ENCODE measurements at places on chromosomes 11 and 22.

DNA sequence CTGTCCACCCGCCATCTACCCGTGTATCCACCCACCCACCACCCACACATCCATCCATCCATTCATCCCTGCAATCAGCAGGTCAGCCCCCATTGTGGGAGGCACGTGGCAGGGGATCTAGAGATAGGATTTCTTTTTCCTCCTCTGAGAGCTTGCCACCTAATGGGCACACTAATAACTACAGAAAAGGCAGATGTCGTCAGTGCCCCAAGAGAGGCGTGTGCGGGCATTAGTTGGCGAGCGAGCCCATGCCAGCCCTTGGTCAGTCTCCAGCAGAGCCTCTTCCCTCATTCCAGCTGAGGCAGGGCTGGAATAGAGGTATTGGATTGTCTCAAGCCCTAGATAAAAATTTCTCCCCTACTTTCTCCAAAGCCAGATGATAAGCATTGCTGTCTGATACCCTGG, 9.7 kb downstream of the USP2 start:
- DNase-seq = peak; percentile 69

- DNase-seq = peak; percentile 11
Observed at GRCh38 chr11:61293867-61294716, 1.0 kb downstream of the VWCE start.

DNA sequence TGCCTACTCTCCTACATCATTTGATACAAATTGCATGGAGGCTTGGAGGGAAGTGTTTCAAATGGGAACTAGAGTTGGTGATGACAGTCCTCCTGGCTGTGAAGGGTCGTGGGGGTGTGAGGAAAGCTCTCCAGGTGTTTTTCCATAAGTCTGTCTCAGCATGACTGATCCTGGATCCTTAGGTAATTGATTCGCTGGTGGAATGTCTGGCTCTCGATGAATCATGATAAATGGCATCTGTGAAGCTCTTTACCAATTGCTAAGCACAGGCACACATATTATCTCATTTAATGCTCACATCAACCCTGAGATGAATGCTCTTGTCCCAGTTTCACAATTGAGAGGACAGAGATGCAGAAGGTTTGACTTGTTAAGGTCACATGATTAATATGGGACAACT, 107.5 kb downstream of the PKNOX2 start:
- DNase-seq = no peak

DNA sequence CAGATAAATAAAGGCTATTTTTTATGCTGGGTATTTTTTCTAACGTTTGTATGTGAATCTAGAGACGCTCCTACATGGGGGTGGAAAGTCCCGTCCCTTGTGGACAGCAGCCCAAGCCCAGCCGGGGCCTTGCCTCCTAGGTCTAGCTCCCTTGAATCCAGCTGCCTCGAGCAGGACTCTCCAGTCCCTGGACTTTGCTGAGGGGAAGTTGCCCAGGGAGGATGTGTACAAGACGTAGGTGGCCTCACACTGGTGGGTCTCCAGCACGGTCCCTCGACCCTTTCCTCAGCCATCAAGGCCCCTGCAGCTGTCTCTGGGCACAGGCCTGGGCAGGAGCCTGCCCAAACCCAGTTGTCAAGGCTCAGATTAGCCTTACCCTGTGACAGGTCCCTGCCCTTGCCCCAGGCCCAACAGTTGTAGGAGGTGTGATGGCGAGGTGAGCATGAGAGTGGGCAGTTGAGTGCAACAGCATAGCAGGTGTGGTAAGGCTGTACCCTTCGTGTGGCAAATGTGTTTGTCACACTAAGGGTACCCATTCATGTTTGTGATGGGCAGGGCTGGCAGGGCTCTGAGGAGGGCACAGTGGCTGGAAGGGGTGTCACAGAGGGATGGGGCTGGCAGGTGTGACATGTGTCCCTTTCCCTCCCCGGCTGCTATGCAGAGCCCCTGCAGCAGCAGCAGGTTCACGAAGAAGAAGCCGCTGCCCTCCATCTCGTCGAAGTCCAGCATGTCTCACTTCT, 3.4 kb downstream of the CCDC116 start:
- no peak for DNase-seq

DNA sequence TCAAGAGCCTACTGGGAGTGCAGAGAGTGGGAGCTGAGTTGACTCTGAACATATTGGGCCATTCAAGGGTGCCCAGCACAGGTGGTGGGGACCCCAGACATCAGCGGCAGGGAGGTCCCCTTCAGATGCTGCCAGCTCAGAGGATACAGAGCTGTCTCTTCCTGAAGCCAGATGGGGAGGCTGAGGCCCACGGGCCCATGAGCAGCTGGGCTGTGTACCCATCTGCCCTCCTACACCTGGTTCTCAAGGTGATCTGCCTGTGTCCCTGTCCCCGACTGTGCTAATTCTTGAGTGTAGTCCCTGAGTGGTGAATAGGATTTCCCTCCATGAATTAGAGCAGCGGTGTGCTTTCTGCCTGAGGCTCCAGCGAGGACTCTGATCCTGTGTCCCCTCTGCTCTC, 76.3 kb downstream of the MICAL2 start:
- peak; percentile 36 for DNase-seq

DNA sequence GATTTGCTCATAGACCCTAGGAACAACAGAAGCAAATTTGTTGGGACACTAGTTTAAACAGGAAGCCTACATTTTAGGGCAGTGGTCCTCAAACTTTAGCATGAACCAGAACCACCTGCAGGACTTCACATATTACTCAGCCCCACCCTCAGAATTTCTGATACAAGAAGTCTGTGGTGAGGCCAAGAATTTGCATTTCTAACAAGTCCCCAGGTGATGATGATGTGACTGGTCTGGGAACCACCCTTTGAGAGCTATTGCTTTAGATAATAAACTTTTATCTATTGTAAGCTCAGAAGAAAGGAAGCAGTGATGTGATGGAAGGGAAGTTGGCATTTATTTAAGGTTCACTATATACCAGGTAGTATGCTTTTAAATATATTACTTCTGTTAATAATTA, 194.0 kb downstream of the FAM181B start:
- no peak for DNase-seq

DNA sequence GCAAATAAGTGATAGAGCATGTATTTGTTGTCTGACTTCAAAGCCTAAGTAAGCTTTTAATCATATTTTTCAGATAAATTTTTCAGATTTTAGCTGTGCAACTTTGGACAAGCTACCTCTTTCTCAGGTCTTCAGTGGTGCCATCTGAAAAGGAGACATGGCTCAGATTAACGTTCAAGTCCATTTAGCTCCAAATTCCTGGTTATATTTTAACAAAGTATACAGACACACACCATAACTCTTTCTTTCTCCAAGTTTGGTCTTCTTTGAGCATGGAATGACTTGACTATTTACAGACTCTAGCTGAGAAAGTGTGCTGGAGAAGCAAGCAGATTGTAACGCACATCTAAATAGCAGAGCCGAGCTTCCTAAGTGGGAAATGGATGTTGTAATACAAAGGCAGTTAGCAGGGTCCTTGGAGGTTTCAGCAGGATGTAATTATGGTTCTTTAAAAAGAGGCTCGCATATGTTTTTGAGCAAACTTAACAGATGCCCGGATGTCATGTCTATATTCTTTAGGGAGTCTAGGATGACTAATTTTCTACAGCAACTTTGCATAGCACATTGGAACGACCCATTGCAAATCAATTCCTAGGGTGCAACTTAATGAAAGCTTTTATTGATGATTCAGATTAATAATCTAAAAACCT, 128.1 kb upstream of the E2F8 start:
- no peak for DNase-seq

DNA sequence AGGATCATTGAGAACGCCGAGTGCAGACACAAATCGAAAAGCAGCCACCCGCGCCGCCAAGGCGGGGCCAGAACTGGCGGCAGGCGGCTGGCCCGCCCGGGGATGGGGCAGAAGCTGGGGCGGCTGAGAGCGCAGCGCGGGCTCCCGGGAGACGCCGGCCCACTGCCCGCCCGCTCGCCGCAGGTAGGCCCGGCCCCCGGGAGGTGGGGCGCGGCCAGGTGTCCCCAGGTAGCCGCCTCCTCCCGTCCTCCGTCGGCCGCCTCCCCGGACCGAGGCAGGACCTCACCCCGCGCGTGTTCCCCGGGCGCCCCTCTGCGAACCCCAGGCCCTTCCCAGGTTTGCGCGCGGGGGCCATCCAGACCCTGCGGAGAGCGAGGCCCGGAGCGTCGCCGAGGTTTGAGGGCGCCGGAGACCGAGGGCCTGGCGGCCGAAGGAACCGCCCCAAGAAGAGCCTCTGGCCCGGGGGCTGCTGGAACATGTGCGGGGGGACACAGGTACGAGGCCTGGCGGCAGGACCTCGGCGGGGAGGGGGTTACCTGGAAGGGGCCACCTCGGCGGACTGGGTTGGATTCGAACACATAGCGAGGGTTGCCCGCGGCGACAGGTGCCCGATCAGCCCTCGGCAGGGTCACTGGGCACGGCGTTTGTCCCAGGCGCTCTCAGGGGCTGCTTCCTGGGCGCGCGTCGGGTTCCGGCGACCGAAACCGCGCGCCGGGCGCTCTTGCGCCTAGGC, at the start of gene PRRG4:
Gene PRRG4 (plus strand): TSS at position 248 of the 733 bp plus-strand sequence. CDS start 603 bp downstream, outside the sequence.
- no peak for DNase-seq

GRCh38 chr22:49934160-49934890, 15.9 kb downstream of the CRELD2 start:
- no peak for DNase-seq

DNA sequence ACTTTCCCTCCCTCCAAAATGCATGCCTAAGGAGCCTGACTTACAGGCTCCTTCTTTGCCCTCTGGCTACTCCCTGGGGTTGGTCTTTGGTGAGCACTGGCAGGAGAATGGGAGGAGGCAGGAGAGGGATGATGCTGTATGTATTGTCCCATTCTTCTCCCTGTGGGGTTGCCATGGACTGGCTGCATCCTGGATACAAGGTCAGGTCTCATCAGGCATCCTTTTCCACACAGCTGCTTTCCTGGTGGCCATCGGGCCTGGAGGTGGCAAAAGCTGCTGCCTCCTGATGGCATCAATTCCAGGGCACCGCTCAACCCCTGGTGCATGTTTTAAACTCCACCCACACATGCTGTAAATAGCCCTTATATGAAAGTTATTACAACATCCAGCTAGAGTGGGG, 257.2 kb downstream of the ETS1 start:
- no peak for DNase-seq

DNA sequence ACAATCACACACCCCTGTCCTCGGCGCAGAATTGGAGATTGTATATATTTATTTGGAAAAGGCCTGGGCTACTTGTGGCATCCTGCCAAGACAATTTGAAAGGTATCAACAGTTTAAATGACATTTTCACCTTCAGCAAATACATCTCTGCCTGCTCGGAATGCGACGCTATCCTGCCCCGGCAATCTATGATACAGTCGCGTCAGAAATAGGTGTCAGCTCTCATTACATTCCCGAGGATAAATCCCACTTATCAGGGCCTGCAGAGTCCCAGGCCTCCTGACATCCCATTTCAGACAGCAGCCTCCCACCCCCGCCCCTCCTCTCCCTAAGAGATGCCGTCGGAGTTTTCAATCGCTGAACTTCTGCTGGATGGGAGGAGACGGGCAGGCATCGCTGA, 114.7 kb downstream of the BRD1 start:
- no peak for DNase-seq

GRCh38 chr11:65036931-65037330, 4.1 kb upstream of the SAC3D1 start:
- no peak for DNase-seq

- DNase-seq = no peak
Observed at GRCh38 chr11:10325277-10326011, 20.6 kb downstream of the ADM start.

DNA sequence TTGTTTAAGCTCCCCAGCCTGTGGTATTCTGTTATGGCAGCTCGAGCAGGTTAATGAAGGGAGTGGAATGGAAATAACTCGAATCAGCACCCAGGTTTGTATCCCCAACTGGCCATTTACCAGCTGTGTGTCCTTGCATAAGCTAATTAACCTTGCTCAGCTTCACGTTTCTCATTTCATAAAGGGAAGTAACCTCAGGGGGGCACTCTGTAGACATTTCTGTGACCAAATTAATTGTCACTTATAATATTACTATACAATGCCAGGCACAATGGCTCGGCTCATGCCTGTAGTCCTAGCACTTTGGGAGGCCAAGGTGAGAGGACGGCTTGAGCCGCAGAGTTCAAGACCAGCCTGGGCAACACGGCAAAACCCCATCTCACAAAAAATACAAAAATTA, 13.8 kb downstream of the ADA2 start:
- DNase-seq = peak; percentile 61

DNA sequence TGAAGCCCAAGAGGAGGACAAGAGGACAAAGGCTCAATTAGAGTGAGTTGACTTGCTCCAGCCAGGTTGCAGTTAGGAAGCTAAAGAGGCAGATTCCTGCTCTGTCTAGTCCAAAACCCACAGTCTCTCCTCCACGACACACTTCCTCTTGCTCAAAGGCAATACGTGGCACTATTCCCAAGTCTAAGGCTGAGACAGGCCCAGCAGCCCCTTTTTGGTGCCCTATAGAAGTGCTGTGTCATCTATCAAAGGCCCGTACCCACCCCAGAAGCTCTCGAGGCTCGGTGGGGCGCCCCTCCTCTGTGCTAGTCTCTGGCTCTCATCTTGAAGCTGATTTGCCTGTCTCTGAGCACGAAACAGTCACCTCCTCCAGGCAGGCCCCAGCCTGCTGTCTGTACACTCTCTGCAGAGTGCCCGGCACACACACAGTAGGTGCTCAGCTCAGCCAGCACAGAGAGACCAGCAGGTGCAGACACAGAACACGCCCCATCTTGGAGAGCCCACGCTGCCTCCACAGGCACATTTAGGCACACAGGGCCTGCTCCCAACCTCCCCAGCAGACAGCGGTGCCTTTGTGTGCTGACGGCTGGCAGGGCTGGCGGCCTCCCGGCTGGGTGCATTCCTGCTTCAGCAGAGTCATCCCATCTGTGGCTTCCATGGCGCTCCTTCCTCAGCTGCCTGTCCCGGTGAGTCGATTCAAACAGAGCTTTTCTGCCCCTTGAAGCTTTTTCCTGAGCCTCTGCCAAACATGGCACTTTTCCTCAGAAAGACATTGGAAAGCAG, 52.8 kb downstream of the MYH9 start:
- DNase-seq = no peak

DNA sequence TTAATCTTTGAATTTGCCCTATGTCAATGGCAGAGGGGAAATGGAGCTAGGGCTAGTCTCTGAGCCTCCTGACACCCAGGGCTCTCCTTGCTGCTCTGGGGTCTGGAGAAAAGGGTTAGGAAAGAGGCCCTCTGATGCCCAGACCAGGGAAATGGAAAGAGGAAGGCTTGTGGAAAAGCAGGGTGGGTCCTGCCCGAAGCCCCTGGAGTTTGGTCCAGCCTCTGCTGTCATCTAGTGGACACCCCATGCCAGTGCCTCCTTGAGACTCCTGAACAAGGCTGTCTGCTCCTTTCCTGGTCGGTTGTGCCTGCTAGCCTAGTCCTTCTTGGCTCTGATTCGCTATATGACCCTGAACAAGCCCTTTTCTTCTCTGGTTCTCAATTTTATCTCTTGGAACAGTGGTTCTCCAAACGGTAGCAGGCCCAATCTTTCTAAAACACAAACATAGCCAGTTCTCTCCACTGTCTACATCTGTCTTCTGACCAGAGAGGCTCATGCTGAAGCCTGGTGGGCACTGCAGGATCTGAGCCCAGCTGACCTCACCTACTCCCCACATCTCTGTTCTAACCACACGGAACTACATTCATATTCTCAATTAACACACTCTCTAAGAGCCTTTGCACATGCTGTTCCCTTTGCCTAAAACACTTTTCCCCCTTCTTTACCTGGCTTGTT, 8.8 kb upstream of the PLA2G3 start:
- peak; percentile 5 for DNase-seq
